ENCODE measurements at places on chromosomes 13 and 19. TPM values are rescaled to one million over a fixed set of nuclear protein-coding genes. Genes with fewer than 3 reads are reported as not detected.

The MAP3K10 gene
- polyA plus RNA-seq = 1.4 TPM

The CCDC8 gene
- 5.5 TPM for polyA plus RNA-seq

The DCLK1 gene
- 0.34 TPM for polyA plus RNA-seq

The PNMA8B gene
- polyA plus RNA-seq = 0.13 TPM

The VSTM1 gene
- polyA plus RNA-seq = not detected

The IGLON5 gene
- not detected for polyA plus RNA-seq

The ZNF626 gene
- polyA plus RNA-seq = 9.5 TPM

The EEF2 gene
- 326 TPM for polyA plus RNA-seq

The CKM gene
- not detected for polyA plus RNA-seq

DNA sequence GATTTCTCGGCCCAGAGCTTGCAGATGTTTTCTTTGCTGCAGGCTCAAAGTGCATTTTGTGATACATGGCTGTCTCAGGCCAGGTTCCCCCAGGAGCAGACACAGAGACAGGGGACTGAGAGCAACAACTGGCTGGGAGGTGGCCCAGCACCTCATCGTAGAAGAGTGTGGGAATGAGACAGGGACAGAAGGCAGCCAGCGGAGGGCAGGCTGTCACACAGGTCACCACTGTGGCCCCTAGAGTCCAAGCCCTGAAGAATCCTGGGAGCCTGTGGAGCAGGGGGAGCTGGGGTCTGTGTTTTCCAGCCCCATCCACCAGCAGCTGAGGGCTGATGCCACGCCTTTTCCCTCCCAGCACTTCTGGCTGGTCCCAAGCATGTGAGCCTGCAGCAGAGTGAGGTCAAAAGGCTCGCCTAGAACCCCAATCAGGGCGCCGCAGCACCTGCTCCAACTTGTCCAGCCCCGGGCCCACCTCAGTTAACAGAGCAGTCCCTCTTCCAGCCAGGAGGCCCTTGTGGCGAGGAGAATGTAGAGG lies 723.8 kb downstream of the UQCRFS1 start:
- DNase-seq = no peak

GRCh38 chr19:10013834-10014618 lies 743 bp downstream of the RDH8 start:
- DNase-seq = no peak

- no peak for DNase-seq
Observed at GRCh38 chr13:48220592-48220980, 12.4 kb upstream of the ITM2B start.

GRCh38 chr19:2188708-2189385 lies 25.1 kb downstream of the DOT1L start:
- DNase-seq = peak; percentile 88

DNA sequence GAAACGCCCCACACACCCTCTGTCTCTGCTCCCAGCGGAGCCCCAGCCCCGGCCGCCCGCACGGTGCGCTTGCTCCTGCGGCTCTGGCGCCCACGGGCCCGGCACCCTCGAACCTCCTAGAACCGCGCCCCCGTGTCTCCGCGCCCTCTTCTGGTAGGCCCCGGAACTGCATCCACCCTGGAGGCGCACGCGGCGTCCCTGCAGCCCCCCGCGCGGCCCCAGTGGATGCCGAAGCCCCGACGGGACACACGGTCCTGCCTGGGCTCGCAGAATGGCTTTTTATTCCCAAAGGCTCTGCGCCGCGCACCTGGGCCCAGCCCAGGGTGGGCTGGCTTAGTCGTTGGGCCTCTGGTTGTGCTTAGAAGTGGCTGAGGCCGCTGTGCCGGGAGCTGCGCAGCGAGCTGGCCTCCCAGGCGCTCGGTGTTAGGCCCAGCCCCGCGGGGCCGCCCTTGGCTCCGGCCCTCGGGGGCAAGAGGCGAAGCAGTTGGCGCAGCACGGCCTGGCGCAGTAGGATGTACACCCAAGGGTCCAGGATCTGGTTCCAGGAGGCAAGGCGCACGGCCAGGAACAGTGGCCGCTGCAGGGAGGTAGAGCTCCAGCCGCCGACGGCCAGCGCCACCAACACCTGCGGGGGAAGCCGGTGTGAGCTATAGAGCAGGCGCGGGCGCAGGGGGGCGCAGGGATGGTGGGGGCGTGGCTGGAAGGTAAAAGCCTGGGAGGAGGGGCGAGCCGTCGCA lies 2.8 kb downstream of the PTGER1 start:
- DNase-seq = peak; percentile 78

DNA sequence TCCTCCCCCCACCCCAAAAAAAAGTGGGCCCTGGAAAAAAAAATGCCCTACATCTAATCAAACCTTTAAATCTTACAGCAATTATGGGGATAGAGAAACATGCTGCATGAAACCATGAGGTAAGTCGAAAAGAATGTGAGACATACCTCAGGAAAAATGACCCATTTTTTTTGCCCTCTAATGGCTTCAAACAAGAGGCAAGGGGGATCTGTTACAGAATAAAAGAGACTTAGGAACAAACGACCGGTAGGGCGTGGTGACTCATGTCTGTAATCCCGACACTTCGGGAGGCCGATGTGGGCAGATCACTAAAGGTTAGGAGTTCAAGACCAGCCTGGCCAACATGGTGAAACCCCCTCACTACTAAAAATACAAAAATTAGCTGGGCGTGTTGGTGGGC lies 8.4 kb downstream of the RGL3 start:
- peak; percentile 46 for DNase-seq

- no peak for DNase-seq
Observed at GRCh38 chr19:4638317-4638716, 999 bp upstream of the TNFAIP8L1 start.

DNA sequence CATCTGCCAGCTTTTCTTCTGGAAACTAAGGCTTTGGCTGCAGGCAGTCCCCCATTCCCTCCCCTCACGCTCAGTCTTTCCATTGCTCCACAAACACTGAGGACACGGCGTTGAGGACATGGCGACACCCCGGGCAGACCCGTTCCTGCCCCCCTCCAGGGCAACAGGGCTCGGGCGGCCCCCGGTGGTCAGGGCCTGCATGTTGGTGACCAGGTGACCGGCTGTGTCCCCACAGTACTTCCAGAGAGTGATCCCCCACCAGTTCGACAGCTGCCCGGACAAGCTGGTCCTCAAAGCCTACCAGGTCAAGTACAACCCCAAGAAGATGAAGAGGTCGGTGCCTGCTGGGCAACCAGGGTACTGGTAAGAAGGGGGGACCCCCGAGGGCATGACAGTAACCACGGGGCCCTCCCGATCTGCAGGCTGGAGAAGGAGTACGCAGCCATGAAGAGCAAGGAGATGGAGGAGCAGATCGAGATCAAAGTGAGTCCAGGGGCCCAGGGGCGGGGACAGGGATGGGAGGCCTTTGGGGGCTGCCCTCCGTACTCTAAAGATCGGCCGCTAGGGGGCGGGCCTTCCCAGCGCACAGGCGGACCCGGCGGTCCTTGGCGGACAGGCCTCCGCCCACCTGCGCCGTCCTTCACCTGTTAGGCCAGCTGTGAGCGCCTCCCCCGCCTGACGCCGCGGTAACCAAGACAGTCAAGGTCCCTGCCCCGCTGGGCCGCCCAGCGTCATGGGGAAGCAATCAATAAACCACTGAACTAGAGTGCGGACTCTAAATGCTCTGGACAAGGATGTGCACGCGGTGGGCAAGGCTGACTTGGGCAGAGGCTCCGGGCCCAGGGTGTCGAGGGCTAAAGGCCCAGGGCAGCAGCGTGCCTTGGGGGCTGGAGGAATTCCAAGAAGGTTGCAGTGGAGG lies 21.1 kb downstream of the PRR36 start:
- peak; percentile 70 for DNase-seq

GRCh38 chr19:46357846-46358583 lies 11.1 kb downstream of the PPP5C start:
- DNase-seq = peak; percentile 71

DNA sequence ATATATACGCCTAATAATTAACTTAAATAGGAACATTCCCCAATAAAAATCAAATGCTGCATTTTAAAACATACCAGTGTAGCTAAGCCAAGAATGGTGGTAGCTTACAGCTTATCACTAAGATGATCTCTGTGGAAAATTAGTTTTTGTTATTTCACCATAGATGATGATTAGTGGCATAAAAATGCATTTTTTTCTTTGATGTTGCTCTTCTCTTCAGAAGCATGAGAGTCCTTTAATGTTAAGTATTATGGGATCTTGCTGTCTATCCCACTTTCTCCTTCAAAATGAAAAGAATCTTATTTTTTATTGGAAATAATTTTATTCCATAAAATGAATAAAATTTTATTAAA lies 731.0 kb downstream of the SLITRK1 start:
- DNase-seq = peak; percentile 47

DNA sequence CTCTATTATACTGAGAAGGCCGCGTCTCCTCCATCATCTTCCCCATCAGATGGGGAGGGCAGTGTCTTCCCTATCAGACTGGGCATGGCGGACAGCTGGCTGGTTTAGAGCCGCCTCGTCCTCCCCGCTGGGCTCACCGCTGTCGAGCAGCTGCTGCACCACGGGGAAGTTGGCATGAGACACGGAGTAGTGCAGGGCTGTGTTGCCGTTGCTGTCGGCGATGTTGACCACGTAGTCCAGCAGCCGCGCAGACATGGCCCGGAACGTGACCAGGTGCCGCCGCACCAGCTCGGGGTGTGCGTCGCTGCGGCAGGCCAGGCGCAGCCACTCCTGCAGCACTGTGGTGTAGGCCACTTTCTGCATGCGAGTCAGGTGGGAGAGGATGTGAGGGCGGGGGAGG lies 18.8 kb upstream of the SPC24 start:
- no peak for DNase-seq

DNA sequence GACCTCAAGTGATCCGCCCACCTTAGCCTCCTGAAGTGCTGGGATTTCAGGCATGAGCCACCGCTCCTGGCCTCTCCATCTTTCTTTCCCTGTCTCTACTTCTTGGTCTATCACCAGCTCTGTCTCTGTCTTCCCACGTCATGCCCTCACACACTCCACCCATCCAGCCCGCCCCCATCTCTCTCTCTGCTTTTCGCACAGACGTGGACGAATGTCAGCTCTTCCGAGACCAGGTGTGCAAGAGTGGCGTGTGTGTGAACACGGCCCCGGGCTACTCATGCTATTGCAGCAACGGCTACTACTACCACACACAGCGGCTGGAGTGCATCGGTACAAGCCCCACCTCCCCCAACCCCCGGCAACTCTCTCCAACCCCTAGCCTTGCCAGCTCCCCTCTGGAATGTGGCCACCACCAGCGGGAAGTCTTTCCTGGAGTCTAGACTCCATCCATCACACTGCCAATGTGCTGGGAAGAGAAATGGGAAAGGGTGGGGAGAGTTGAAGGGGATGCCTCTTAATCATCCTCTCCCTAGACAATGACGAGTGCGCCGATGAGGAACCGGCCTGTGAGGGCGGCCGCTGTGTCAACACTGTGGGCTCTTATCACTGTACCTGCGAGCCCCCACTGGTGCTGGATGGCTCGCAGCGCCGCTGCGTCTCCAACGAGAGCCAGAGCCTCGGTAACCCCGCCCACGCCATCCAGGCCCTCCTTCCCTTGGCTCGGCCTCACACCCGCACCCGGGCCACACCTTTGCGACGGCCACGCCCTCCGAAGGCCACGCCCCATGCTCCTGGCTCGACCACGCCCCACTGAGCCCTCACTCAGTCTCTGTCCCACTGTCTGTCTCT lies 22.5 kb downstream of the LTBP4 start:
- DNase-seq = no peak

DNA sequence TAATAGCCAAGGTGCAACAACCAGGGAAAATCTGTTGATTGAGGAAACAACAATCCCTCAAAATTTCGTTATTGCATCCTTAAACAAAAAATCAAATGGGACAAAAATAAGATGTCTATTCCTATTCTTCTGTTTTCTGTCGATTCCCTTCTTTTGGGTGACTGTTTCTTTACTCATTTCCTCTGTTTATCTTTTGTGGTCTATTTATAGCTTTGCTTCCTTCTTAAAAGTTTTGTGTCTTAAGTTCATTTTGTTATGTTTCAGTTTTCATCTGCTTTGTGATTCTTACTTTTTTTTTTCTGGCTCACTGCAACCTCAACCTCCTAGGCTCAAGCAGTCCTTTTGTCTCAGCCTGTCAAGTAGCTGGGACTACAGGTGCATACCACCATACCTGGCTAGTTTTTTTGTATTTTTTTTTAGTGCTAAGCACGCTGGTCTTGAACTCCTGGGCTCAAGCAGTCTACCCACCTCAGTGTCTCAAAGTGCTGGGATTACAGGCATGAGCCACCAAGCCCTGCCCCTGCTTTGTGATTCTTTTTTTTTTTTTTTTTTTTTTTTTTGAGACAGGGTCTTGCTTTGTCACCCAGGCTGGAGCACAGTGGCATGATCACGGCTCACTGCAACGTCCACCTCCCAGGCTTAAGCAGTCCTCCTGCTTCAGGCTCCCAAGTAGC lies 10.4 kb downstream of the ZNF146 start:
- DNase-seq = peak; percentile 71

- DNase-seq = peak; percentile 99
Observed at GRCh38 chr13:30341815-30342570, 34.6 kb upstream of the KATNAL1 start.

DNA sequence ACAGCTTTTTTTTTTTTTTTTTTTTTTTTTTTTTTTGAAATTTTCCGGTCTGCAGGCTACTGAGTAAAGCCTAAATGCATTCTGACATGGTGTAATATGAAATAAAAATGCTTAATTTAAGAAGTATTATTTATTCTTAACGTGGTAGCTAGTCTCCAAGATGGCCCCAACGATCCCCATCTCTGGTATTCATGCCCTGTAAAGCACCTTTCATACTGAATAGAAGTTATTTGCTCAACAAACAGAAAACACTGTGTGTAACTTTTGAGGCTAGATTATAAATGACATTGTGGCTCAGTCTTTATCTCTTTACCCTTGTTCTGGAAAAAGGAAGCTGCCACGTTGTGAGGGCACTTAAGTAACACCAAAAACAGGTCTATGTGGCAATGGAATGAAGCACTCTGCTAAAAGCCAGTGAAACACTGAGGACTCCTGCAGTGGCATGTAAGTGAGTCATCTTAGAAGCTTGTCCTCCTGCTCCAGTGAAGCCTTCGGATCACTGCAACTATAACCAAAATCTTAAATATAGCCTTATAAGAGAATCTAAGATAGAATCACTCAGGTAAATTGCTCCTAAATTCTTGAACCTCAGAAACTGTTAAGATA lies 128.7 kb downstream of the UGGT2 start:
- DNase-seq = peak; percentile 89

DNA sequence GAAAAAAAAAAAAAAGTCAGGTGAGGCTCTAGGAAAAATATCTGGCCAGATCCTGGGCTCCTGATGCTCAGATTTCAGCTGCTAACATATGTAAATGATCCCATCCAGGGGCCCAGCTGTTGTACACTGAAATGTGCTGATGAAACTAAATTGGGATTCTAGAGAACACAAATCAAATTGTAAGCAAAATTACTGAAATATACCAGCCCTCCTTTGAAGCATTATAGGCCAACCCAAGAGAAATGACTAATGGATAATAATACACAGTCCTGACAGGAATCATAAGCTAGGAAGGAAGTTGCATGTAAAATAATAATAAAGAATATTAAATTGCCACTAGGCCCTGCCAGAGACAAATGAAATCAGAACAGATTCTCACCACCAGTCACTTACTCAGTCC lies 17.8 kb downstream of the KCTD12 start:
- DNase-seq = no peak

DNA sequence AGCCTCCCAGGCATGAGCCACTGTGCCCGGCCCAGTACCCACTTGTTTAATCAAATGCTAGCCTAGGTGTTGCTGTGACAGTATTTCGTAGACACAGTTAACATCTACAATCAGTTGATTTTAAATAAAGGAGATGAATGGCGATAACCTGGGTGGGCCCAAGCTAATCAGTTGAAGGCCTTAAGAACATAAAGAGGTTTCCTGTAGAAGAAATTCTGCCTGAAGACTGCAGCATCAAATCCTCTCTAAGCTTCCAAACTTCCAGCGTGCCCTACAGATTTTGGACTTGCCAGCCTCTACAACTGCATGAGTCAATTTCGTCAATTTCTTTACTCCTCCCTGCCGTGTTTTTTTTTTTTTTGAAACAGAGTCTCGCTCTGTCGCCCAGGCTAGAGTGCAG lies 13.2 kb upstream of the SULT2A1 start:
- no peak for DNase-seq

GRCh38 chr19:53906211-53907192 lies 2.6 kb upstream of the CACNG7 start:
- peak; percentile 45 for DNase-seq
